NCI-H345 (cell line): ENCODE measurements at places on chromosomes 2 and 18.
A peak's percentile ranks its signal among the peaks of the same experiment; 100 is the strongest.

DNA sequence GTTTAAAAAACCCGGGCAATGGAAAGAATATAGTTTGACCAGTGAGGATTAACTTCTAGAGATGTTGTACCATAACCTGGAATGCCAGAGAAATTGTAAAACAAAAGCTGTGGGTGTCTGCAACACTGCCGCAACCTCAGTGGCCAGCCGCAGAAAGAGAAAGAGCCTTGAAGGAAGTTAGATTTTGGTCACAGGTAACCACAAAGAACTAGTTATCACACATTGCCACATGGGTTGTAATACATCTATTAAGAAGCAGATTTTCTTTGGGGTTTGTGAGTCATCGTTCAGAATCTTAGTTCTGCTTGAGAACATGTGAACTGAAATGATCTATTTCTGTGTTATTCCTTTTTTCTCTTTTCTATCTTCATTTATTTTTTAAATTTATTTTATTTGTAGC lies 222.9 kb upstream of the AGAP1 start:
- no peak for DNase-seq

GRCh38 chr2:143754742-143755141 lies 625.5 kb downstream of the ARHGAP15 start:
- no peak for DNase-seq

- DNase-seq = no peak
Observed at GRCh38 chr18:51195086-51195450, 2.4 kb downstream of the MEX3C start.

GRCh38 chr2:187263675-187264560 lies 184.1 kb downstream of the CALCRL start:
- no peak for DNase-seq

- DNase-seq = no peak
Observed at GRCh38 chr2:62363166-62363565, 142.8 kb downstream of the TMEM17 start.

- no peak for DNase-seq
Observed at GRCh38 chr2:172456002-172456401, 28.6 kb downstream of the ITGA6 start.

GRCh38 chr18:49226243-49227000 lies 234.0 kb downstream of the DYM start:
- DNase-seq = no peak

DNA sequence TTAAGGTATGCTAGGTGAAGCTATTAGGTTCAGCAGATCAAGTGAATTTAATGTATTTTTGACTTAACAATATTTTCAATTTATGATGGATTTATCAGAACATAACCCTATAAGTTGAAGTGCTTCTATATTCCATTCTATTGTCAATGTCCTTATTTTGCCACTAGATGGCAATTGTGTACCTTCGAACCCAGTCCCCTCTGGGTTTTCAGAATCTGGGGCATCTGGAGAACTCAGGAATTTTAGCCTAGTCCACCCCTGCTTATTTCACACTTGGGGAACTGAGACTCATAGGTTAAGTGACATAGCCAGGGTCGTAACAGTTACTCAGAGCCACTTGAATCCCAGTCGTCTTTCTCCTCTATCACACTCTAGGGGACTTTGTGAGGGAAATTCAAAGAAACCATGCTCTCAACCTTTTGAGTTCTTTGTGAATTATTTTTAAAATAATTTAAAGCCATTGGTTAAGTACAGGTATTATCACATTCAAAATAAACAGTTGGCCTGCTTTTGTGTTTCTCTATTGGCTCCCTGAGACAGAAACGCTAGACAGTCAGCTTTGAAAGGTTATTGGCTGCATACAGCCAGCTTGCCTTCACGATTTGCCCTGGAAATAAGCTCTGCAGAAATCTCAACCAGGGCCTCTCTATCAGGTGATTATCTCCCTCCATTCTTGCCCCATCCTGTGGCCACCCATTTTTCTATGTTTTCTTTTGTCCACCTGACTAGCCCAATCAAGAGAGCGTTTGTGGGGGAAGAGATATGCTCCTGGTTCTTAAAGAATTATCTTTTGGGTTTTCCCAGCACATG lies 145.0 kb downstream of the TTC27 start:
- peak; percentile 20 for DNase-seq

GRCh38 chr2:133957724-133958480 lies 296.0 kb upstream of the MGAT5 start:
- no peak for DNase-seq

DNA sequence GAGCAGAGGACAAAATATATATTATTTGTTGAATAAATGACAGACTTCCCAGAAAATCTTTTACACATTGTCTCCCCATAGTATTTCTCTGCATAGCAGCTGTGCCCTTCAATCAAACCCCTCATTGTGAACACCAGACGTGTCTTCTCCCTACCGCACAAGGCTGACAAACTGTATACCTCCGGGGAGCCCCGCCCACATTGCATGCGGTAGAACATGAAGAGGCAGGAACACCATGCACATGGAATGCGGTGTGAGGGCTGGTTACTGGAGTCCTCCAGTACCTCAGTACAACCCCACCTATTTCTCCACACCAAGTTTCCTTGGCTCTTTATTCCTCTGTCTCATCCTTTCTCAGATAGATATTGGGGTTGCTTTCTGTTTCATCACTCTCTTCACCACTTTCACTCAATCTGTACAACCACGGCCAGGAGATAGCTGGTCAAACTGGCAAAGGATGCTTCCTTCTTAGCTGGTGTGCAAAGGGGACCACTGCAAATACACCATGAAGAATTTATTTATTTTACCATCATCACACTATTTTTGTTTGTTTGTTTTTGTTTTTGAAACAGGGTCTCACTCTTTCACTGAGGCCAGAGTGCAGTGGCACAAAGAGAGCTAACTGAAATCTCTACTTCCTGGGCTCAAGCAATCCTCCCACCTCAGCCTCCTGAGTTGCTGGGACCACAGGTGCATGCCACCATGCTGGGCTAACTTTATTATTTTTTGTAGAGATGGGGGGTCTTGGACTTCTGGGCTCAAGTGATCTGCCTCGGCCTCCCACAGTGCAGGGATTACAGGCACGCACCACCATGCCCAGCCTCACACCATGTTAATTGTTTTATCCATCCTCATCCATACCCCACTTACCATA lies 2.3 kb upstream of the NBAS start:
- DNase-seq = no peak

DNA sequence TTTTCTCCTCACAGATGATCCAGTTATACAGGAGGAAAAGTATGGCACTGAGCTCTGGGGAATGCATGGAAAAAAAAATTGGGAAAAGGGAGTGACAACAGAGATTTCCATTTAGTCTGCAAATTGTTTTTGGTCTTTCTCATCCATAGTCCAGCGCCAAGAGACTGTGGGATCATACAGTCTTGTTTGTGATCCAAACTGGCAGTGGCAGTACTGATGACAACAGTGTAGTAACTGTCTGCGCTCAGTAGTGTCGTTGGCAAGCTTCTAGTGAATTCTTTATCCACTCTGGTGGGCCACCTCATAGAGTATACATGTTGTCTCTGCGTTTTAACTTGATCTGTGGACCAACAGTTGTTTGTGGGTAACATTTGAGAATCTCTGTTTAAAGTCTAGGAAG lies 37.9 kb downstream of the GALNT1 start:
- DNase-seq = no peak
